ENCODE measurements at places on chromosomes 5 and 9.

DNA sequence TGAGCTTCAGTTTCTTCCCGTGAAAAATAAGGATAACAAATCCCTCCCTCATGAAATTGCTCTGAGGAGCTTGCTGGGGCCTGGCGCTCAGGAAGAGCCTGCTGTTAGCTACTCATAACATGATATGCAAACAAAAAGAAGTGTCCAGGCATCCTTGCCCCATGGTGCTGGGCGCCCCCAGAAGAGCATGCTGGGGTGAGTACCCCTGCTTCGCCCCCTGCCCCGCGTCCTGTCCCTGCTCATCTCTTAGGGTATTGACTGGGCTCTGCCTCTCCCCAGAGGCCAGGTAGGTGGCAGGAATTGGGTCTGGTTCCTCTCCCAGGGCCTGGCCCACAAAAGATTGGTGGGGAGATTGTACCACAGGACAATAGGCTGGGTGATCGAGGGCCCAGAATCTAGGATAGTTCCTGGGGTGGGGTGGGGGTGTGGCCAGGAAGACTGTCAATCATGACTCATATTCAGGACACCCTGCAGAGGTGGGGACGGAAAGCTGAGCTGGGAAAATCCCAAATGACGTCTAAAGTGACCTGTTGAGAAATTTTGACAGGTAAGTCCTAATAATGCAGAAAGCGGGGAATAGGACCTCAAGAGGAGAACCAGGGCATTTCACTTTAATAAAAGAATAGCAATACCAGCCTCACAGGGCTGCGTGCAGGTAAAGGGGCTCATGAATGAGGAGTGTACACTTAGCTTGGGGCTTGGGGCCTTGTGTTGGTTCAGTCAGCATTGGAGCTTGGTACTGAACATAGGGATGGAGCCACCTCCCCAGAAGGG is 8.9 kb downstream of the PITX1 start:
- no peak overlapping the region for H3K4me3 ChIP-seq
- DNase-seq = no peak
- no peak overlapping the region for H3K27ac ChIP-seq
- H3K4me1 ChIP-seq = no peaks in the 10 kb centered on the region
- peaks cover 34% of the 10 kb centered on the region for H3K27me3 ChIP-seq
- H3K36me3 ChIP-seq = no peaks in the 10 kb centered on the region

DNA sequence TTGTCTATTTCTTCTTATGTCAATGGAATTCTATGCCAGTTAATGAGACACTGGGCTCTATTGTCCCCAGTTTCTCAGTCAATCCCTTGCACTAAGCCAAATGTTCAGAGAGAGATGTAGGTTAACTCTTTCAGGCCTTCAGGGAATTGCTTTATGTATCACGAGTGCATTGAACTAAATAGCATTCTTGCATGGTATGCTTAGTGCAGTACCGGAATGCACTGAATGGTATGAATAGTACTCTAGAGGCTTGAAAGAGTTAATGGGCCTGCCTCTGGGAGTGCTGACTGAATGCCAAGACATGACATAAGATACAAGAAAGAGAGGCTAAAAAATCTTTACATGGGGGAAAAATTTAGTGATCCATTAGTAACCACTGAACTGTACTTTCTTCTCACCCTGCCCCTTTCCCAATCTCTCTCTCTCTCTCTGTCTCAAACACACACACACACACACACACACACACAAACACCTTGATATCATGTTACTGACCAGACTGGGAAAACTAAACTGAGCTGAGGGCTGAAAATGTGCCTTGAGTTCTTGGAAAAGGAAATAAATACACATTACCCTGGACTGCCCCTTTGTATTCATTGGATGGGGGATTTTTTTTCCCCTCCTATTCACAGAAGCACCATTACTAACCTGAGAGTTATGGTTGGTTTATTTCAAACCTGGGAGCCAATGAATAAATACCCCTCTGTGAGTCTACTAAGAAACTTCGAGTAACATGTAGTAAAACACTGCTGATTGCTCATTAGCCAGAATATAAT is 35.4 kb upstream of the TMC1 start:
- H3K4me3 ChIP-seq = no peak overlapping the region
- no peaks in the 10 kb centered on the region for H3K4me1 ChIP-seq
- no peaks in the 10 kb centered on the region for H3K36me3 ChIP-seq
- DNase-seq = peak; percentile 56

GRCh38 chr5:56029457-56029856 is 34.7 kb upstream of the IL6ST start:
- no peaks in the 10 kb centered on the region for H3K27me3 ChIP-seq
- no peak for DNase-seq
- no peaks in the 10 kb centered on the region for H3K36me3 ChIP-seq
- no peaks in the 10 kb centered on the region for H3K4me1 ChIP-seq
- no peak overlapping the region for H3K27ac ChIP-seq
- H3K4me3 ChIP-seq = no peak overlapping the region

- DNase-seq = no peak
- H3K36me3 ChIP-seq = no peaks in the 10 kb centered on the region
- H3K4me3 ChIP-seq = no peak overlapping the region
- no peaks in the 10 kb centered on the region for H3K4me1 ChIP-seq
Observed at GRCh38 chr9:106745457-106745856, 117.5 kb upstream of the ZNF462 start.

GRCh38 chr5:127343866-127344265 is 53.3 kb downstream of the MEGF10 start:
- DNase-seq = no peak
- no peaks in the 10 kb centered on the region for H3K27me3 ChIP-seq
- H3K4me3 ChIP-seq = no peak overlapping the region
- no peak overlapping the region for H3K27ac ChIP-seq
- no peaks in the 10 kb centered on the region for H3K4me1 ChIP-seq
- no peaks in the 10 kb centered on the region for H3K36me3 ChIP-seq

DNA sequence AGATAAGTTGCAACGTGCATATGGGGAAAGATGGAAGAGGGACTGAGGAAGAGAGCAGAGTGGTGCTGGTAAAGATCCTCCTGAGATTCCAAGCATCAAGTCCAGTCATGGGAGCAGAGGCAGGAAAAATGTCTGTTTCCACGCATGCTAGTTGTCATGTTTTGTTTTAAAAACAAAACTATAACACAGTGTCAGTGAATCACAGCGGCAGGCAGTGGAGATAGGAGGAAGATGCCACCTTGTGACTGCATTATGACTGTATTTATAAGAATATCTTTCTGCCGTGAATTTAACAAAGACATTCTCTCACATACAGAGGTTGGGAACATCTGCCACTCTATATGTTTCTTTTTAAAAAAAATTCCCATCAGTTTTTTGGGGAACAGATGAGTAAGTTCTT is 3.7 kb upstream of the SVEP1 start:
- peaks cover 4% of the 10 kb centered on the region for H3K27me3 ChIP-seq
- H3K4me1 ChIP-seq = peaks cover 3% of the 10 kb centered on the region
- no peak overlapping the region for H3K4me3 ChIP-seq
- H3K36me3 ChIP-seq = no peaks in the 10 kb centered on the region
- H3K27ac ChIP-seq = no peak overlapping the region
- no peak for DNase-seq

DNA sequence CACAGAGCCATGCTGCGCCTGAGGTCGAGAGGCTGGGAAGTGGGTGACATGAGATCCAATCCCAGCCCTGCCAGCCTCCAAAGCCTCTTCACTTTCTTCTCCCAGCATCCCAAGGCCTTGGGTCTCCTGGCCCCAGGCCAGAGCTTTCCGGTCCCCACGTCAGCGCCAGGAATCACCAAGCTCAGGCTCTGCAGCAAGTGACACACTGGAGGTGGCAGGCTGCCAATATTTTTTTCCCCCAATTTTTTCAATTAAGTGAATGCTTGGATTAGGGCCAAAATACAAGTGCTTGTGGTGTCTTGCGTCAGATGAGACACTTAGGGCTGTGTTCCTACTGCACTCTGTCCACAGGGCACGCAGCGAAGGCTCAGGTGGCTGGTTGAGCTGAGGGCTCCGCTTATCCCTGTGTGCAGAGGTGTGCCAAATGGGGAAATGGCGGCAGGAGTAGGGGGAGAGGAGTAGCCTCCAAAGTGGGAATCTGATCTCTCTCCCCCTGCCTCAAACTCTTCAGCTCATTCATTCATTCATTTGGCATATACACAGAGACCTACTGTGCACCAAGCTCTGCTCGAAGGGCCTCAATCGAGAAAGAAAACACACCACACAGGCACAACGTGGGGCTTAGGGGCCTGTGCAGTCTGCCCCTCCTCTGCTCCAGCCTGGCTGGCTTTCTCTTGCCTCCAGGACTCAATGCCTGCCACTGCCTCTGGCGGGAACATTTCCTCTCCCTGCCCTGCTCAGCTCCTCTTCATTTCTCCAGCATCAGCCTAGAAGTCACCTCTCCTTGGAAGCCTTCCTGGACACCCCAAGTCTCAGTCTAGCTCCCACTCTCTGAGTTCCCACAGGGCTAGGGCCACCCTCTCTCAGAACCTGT is 16.6 kb downstream of the SH3PXD2B start:
- no peaks in the 10 kb centered on the region for H3K27me3 ChIP-seq
- H3K4me3 ChIP-seq = no peak overlapping the region
- DNase-seq = peak; percentile 83

- no peak overlapping the region for H3K4me3 ChIP-seq
- peaks cover 18% of the 10 kb centered on the region for H3K27me3 ChIP-seq
- DNase-seq = no peak
- H3K27ac ChIP-seq = no peak overlapping the region
- no peaks in the 10 kb centered on the region for H3K36me3 ChIP-seq
Observed at GRCh38 chr9:132125361-132125760, 36.5 kb upstream of the NTNG2 start.

DNA sequence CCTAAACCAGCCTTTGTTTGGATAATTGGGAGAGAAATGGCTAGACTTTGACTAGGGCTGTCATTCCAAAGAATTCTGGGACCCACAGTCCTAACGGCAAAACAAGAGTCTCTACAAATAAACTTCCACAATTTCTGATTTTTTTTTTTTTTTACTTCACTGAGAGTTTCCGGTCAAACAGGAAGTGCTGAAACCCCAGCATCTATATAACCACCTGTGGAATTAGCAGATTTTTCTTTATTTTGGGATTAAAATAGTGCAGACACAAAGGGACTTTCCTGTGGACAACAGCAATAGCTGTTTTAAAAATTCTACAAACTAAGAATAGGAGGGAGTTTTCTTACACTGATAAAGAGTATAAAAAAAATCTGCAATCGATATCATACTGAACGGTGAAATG is 157.4 kb downstream of the ARSB start:
- no peaks in the 10 kb centered on the region for H3K36me3 ChIP-seq
- H3K27me3 ChIP-seq = no peaks in the 10 kb centered on the region
- H3K4me3 ChIP-seq = no peak overlapping the region
- DNase-seq = no peak

DNA sequence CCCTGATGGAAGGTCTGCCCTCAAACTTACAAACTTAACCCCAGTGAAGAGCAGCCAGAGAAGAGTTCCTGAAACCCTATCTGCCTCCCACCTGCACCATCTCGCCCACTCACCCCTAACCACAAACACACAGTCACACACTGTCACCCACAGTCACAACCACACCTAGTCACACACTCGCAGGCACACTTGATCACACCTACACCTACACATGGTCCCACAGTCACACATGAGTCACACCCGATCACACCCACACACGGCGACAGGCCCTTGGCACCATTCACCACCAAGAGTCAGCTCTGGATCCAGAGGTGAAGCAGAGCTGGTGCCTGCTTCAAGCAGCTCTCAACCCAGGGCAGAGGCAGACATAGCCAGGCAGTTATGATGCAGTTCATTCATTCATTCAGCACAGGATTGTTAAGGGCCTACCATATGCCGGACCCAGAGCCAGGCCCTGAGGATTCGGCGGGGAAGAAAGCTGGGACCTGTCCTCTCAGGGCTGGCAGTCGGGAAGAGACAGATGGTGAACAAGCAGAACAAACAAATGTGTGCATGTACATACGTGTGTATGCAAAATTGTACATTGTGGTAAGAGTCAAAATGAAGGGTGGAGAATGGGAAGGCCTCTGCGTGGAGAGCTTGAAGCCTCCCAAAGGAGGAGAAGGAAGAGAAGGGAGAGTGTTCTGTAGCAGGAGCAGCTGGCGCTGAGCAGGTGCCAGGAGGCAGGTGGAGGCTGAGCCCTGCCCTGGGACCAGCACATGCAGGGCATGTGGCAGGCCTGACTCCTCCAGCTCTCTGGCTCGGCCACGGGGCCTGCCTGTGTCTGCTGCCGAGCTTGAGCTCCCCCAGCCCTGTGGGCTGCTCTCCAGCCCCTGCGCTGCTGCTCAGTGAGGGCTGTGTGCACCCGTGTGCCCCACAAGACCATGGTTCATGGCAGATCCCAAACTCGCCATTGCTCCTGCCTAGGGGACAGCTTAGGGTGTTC is 6.4 kb downstream of the TSPAN17 start:
- no peak overlapping the region for H3K27ac ChIP-seq
- H3K27me3 ChIP-seq = no peaks in the 10 kb centered on the region
- no peak overlapping the region for H3K4me3 ChIP-seq

GRCh38 chr5:69502767-69503488 is 10.3 kb downstream of the OCLN start:
- no peaks in the 10 kb centered on the region for H3K36me3 ChIP-seq
- no peaks in the 10 kb centered on the region for H3K27me3 ChIP-seq

- no peaks in the 10 kb centered on the region for H3K36me3 ChIP-seq
- no peak overlapping the region for H3K27ac ChIP-seq
- no peak for DNase-seq
- H3K4me3 ChIP-seq = no peak overlapping the region
- H3K27me3 ChIP-seq = no peaks in the 10 kb centered on the region
- no peaks in the 10 kb centered on the region for H3K4me1 ChIP-seq
Observed at GRCh38 chr5:7040111-7040510, 326.9 kb downstream of the TENT4A start.

DNA sequence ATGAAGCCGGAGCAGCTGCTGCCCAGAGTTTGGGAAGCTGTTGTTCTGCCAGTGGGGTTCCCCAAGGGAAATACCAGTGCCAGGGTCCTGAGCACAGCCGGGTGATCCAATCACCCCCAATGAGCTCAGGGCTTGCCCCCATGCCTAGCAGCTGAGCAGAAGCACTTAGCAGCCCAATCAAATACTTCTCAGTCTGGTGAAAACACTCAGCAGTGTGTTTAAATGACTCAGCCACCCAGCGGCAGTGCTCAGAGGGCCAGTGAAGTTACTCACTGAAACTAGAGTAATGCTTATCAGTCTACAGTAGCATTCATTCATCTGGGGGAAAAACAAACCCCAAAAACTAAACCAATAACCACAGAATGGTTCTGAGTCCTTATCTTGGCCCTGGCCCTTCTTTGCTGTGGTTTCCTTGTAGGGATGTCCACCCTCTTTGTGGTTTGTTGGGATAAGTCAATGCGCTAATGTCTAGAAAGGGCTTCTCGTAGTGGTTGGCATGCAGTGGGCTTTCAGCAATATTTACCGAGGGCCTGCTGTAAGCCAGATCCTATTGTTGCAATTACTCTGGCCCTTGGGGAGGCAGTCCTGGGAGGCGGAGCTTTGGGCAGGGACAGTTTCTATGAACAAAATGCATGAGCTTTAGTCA is 43.1 kb downstream of the LHX2 start:
- H3K4me3 ChIP-seq = no peak overlapping the region
- no peak for DNase-seq
- H3K27ac ChIP-seq = no peak overlapping the region
- H3K4me1 ChIP-seq = no peaks in the 10 kb centered on the region

DNA sequence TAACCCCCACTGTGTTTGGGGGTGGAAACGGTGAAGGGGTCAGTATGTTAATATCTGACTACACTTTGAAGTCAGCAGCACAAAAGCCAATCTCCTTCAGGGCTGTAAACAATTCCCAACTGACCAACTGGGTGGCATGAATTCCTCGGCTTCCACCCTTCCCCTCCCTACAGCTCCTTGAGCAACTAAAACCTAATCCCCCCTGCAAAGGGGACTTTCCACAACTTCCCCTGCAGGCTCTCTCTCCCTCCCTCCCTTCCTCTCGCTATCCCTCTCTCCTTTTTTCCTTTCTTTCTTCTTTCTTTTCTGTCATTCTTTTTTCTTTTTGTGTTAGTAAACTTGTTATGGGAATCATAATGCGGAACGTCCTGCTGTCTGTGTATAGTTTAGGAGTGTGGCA is 65.1 kb upstream of the PTCH1 start:
- no peak overlapping the region for H3K27ac ChIP-seq
- H3K27me3 ChIP-seq = no peaks in the 10 kb centered on the region
- H3K4me1 ChIP-seq = no peaks in the 10 kb centered on the region

All from kidney (tissue), 22 donors.